Right renal pelvis (tissue), 4 donors: ENCODE measurements at places on chromosomes 7 and 10. TPM values are rescaled to one million over a fixed set of nuclear protein-coding genes. Genes with fewer than 3 reads are reported as not detected.

Gene GPR85
- 1.2 TPM for polyA plus RNA-seq

Gene ANKRD7
- polyA plus RNA-seq: 4.1 TPM

Gene TMEM178B
- polyA plus RNA-seq: 0.19 TPM

DNA sequence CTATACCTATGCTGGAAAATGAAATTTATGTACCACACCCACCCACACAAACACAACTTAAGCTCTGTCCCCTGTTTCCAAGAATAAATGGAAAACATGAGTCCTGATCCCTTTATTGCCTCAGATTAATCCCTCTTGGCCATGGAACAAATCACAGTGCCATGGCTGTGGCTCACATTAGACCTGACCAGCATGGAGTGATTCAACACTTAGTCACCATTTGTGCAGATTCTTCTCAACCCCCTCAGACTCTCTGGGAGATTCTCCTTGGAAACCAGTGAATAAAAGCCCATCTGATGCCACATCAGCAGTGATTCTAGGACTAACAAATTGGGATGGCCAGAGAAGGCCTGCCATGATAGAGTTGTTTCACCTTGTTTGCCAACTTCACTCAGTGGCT is 204.4 kb upstream of the TMEM72 start:
- DNase-seq: no peak

DNA sequence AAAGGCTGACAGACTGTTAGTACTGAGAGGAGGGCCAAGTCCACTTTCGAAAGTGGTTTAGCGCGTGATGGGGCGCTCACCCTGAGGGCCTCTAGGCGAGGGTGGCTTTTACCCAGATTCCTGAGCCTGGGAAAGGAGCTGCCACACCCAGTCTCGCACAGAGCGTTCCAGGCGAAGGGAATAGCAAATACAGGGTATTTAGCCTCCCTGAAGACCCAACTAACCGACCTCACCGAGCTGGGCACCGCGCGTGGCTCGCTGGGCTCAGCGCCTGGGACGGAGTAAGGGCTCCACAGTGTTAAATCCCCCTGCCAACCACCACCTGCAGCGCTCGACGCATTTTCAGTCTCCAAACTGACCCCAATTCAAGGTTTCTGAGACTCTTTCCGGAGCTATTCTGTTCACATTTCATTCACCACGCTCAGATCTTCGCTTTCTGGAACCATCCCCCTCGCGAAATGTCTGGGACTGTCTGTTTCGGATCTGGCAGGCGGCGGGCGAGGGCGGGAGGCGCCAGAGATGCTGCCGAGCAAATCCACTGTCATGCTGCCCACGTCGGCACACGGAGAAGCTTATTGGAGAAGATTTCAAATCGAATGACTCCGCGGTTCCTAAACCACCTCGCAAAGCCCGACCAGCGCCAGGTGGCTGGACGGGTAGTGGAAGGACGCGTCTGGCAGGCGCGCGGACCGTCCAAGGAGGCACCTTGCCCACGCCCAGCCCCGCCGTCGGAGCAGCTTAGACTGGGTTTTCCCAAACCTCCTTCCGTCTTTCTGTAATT is 1.4 kb upstream of the OSBPL3 start:
- no peak for DNase-seq

GRCh38 chr7:66886152-66886551 is 34.9 kb upstream of the TMEM248 start:
- no peak for DNase-seq

- no peak for DNase-seq
Observed at GRCh38 chr7:134856091-134856490, 76.7 kb downstream of the CALD1 start.
